Type B pancreatic cell (in vitro differentiated cells): ENCODE measurements at places on chromosomes 12 and 14.
A peak's percentile ranks its signal among the peaks of the same experiment; 100 is the strongest.

GRCh38 chr12:90512518-90512917 is 442.5 kb downstream of the CCER1 start:
- H3K27me3 ChIP-seq = no peaks in the 10 kb centered on the region
- no peak overlapping the region for H3K4me3 ChIP-seq
- no peak for DNase-seq
- H3K36me3 ChIP-seq = no peaks in the 10 kb centered on the region
- no peak overlapping the region for H3K27ac ChIP-seq
- peaks cover 10% of the 10 kb centered on the region for H3K4me1 ChIP-seq

GRCh38 chr12:12734054-12734453 is 16.9 kb downstream of the CDKN1B start:
- no peak for DNase-seq
- peaks cover 10% of the 10 kb centered on the region for H3K36me3 ChIP-seq
- H3K4me3 ChIP-seq = no peak overlapping the region
- no peak overlapping the region for H3K27ac ChIP-seq
- peaks cover 20% of the 10 kb centered on the region for H3K4me1 ChIP-seq

DNA sequence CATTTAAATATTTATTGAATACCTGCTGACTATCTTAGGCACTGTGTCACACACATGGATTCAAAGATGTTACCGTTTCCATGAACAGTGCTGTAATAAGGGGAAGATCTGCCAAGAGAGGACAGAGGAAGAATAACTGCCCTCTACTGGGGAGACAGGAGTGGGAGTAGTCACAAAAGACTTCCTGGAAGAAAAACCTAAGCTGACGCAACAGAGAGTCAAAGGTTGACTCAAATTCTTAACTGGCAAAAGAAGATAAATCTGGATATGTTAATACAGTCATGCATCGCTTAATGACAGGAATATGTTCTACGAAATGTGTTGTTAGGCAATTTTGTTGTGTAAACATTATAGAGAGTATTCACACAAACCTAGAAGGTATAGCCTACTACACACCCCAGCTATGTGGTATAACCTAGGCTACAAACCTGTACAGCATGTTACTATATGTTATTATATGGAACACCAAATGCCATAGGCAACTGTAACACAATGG is 51.5 kb downstream of the DCAF5 start:
- no peaks in the 10 kb centered on the region for H3K27me3 ChIP-seq
- H3K4me3 ChIP-seq = no peak overlapping the region
- no peak for DNase-seq
- H3K4me1 ChIP-seq = peaks cover 17% of the 10 kb centered on the region

GRCh38 chr12:57069523-57069922 is 9.1 kb downstream of the NEMP1 start:
- H3K4me1 ChIP-seq = peaks cover 6% of the 10 kb centered on the region
- H3K27me3 ChIP-seq = no peaks in the 10 kb centered on the region
- peaks cover 21% of the 10 kb centered on the region for H3K36me3 ChIP-seq
- no peak overlapping the region for H3K4me3 ChIP-seq

- H3K27ac ChIP-seq = no peak overlapping the region
- no peaks in the 10 kb centered on the region for H3K36me3 ChIP-seq
- peaks cover 50% of the 10 kb centered on the region for H3K27me3 ChIP-seq
- no peak for DNase-seq
- peaks cover 11% of the 10 kb centered on the region for H3K4me1 ChIP-seq
Measured at GRCh38 chr12:53870117-53870516, 68.5 kb upstream of the HOXC13 start.

DNA sequence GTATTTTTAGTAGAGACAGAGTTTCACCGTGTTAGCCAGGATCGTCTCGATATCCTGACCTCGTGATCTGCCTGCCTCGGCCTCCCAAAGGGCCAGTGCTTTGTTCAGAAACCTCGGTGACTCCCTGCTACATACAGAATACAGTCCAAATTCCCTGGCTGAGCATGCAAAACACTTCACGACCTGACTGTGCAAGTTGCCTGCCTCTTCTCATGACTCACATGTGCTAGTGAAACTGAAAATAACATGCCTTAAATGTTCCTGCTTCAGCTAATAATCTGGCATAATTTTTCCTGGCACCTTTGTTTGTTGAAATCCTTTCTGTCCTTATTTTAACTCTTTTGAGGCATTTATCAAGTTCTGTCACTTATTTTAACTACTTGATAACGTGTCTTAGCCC is 8.2 kb downstream of the DMAC2L start:
- no peaks in the 10 kb centered on the region for H3K27me3 ChIP-seq
- H3K27ac ChIP-seq = no peak overlapping the region
- H3K36me3 ChIP-seq = peaks cover 13% of the 10 kb centered on the region

GRCh38 chr14:58752289-58752688 is 114.5 kb downstream of the DACT1 start:
- H3K27ac ChIP-seq = no peak overlapping the region
- H3K4me1 ChIP-seq = peaks cover 33% of the 10 kb centered on the region

DNA sequence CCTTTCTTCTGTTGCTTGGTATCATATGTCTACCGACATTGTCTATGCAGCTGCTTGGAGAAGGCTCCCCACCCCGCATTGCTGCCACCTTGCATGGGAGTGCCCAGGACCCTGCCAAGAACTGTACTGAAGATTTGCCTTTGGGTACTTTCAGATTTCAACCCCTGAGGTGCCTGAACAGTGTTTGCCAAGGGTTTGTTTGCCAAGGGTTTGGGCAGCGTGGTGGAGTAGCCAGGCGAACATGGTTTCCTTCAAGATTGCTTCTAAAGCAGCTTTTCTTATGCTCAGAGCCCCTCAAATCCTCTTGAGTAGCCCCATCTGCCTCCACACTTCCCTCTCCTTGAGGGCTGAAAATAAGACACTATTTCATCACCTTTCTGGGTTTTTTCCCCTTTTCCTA is 25.3 kb upstream of the CRY1 start:
- DNase-seq = no peak
- peaks cover 41% of the 10 kb centered on the region for H3K27me3 ChIP-seq
- no peak overlapping the region for H3K4me3 ChIP-seq
- no peak overlapping the region for H3K27ac ChIP-seq
- H3K4me1 ChIP-seq = peaks cover 7% of the 10 kb centered on the region

GRCh38 chr12:3049611-3050249 is 27.4 kb upstream of the TSPAN9 start:
- H3K4me3 ChIP-seq = no peak overlapping the region
- H3K4me1 ChIP-seq = no peaks in the 10 kb centered on the region
- H3K27ac ChIP-seq = peak overlapping the region; percentile 70
- H3K36me3 ChIP-seq = no peaks in the 10 kb centered on the region

- no peak overlapping the region for H3K27ac ChIP-seq
- no peak for DNase-seq
Measured at GRCh38 chr14:56126637-56126913, 8.4 kb downstream of the PELI2 start.

DNA sequence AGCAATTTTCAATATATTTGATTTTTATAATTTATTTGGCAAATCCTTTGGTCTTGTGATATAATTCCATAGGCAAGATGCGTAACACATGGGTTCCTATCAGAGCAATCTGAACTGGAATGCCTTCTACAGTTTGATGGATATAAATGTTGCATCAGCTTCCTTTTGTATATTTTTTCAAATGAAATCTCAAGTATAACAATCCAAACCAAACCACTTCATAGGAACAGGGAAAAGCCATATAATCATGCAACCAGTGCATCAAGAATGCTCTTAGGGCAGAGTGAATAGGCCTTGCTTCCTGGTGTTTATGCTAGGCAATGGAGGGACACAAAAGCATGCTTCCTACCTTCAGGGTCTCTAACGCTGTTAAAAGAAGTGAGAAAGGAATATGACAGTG is 34.5 kb downstream of the EFCAB11 start:
- no peak for DNase-seq
- H3K27ac ChIP-seq = no peak overlapping the region
- no peaks in the 10 kb centered on the region for H3K27me3 ChIP-seq
- H3K36me3 ChIP-seq = peaks cover 8% of the 10 kb centered on the region
- H3K4me1 ChIP-seq = peaks cover 7% of the 10 kb centered on the region

DNA sequence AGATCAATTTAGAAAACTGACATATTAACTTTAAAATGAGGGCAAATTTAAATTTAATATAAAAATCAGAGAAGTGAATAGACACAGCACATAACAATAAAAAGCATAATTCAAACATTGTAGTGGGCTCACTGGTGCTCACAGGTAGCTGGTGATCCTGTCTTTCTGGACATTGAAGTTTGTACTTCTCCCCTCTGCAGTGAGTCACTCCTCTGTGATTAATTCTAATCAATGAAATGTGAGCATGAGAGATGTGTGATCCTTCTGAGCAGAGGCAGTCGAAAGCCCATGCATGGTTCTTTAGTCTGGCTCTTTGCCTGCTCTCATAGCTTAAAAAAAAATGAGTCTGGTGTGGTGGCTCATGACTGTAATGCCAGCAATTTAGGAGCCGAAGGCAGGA is 59.0 kb upstream of the RERGL start:
- no peak overlapping the region for H3K4me3 ChIP-seq
- H3K27me3 ChIP-seq = no peaks in the 10 kb centered on the region
- no peaks in the 10 kb centered on the region for H3K36me3 ChIP-seq

- H3K4me1 ChIP-seq = no peaks in the 10 kb centered on the region
- H3K27me3 ChIP-seq = peaks cover 44% of the 10 kb centered on the region
- DNase-seq = no peak
- H3K27ac ChIP-seq = no peak overlapping the region
- H3K36me3 ChIP-seq = no peaks in the 10 kb centered on the region
- no peak overlapping the region for H3K4me3 ChIP-seq
Measured at GRCh38 chr12:129893691-129894090, 10.1 kb downstream of the TMEM132D start.

- no peak overlapping the region for H3K27ac ChIP-seq
- no peak overlapping the region for H3K4me3 ChIP-seq
- H3K27me3 ChIP-seq = no peaks in the 10 kb centered on the region
- no peak for DNase-seq
Measured at GRCh38 chr12:76674669-76675315, 89.1 kb upstream of the ZDHHC17 start.

- no peak overlapping the region for H3K4me3 ChIP-seq
- H3K4me1 ChIP-seq = peaks cover 12% of the 10 kb centered on the region
Measured at GRCh38 chr14:105060751-105061427, 4.3 kb downstream of the GPR132 start.

GRCh38 chr12:73547421-73547820 is 990.2 kb upstream of the ATXN7L3B start:
- no peaks in the 10 kb centered on the region for H3K36me3 ChIP-seq
- H3K4me3 ChIP-seq = no peak overlapping the region
- DNase-seq = no peak

GRCh38 chr12:2049604-2050540 is 2.9 kb upstream of the CACNA1C start:
- DNase-seq = no peak

GRCh38 chr12:27394676-27395075 is 51.9 kb upstream of the SMCO2 start:
- no peaks in the 10 kb centered on the region for H3K27me3 ChIP-seq
- no peak overlapping the region for H3K27ac ChIP-seq
- DNase-seq = no peak
- no peak overlapping the region for H3K4me3 ChIP-seq

DNA sequence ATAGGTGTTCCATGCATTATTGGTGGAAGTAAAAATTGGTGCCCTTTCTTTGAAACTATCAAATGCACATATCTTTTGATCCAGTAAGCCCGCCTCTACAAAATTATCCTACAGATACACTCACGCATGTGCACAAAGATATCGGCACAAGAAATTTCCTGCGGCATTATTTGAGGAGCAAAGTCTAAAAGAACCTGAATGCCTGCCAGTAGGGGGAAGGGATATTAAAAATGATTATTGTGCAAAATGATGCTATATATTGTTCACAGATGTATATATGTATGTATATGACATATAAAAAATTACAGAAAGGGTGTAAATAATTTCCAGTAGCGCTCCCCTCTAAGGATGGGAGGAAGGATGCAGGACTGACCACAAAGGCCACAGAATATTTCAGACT is 24.7 kb upstream of the ADIPOR2 start:
- H3K27me3 ChIP-seq = peaks cover 23% of the 10 kb centered on the region
- peak overlapping the region; percentile 97 for H3K27ac ChIP-seq
- peaks cover 11% of the 10 kb centered on the region for H3K36me3 ChIP-seq
- no peak overlapping the region for H3K4me3 ChIP-seq

DNA sequence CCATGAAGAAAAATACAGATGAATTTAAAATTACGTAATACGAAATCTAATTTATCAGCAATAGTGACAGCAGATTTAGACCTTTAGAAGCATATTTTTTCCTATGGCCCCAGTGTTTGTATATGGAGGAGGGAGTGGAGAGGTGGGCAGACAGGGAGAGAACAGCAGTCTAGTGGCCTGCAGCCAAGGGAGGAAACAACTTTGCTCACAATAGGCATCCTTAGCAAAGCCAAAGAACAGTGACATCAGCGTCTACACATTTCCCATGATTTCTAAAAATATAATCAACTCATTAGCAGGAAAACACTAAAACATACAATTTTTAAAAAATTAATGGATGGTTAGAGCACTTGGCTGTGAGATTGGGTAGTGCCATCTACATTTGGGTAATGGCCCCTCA is 622.6 kb upstream of the ATP2B1 start:
- H3K27me3 ChIP-seq = no peaks in the 10 kb centered on the region
- H3K36me3 ChIP-seq = no peaks in the 10 kb centered on the region
- H3K4me3 ChIP-seq = no peak overlapping the region
- H3K4me1 ChIP-seq = no peaks in the 10 kb centered on the region
- DNase-seq = no peak

GRCh38 chr14:92531106-92531873 is 17.7 kb downstream of the RIN3 start:
- peaks cover 8% of the 10 kb centered on the region for H3K27me3 ChIP-seq
- H3K4me1 ChIP-seq = peaks cover 8% of the 10 kb centered on the region
- no peaks in the 10 kb centered on the region for H3K36me3 ChIP-seq
- H3K4me3 ChIP-seq = no peak overlapping the region
- H3K27ac ChIP-seq = no peak overlapping the region
- no peak for DNase-seq

GRCh38 chr12:54390668-54391551 is 6.4 kb upstream of the ZNF385A start:
- H3K27me3 ChIP-seq = no peaks in the 10 kb centered on the region
- H3K4me3 ChIP-seq = peak overlapping the region; percentile 92
- no peak overlapping the region for H3K27ac ChIP-seq
- no peak for DNase-seq

DNA sequence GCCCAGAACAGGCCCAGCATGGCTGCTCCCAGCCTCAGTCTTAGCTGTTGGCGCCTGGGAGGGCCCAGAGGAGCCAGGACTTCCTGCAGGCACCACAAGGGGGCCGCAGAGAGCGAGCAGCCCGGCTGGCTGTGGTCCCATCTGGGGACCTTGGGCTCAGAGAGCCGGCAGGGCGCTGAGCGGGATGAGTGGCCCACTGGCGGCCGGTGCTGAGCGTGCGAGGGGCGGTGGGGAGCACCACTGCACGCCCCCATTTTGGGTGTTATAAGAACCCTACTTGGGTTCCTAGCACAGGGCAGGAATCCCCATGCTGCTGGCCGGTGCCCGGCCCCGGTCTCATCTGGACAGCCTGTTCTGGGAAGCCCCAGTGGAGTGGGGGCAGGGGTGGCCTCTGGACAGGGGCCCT is 25.9 kb upstream of the CRIP2 start:
- peaks cover 4% of the 10 kb centered on the region for H3K36me3 ChIP-seq
- no peak for DNase-seq
- H3K4me1 ChIP-seq = no peaks in the 10 kb centered on the region

- no peaks in the 10 kb centered on the region for H3K36me3 ChIP-seq
- no peaks in the 10 kb centered on the region for H3K27me3 ChIP-seq
- no peak overlapping the region for H3K4me3 ChIP-seq
Measured at GRCh38 chr14:105140581-105140980, 28.0 kb downstream of the JAG2 start.

- no peaks in the 10 kb centered on the region for H3K4me1 ChIP-seq
- no peak overlapping the region for H3K4me3 ChIP-seq
- H3K27me3 ChIP-seq = no peaks in the 10 kb centered on the region
- no peaks in the 10 kb centered on the region for H3K36me3 ChIP-seq
Measured at GRCh38 chr14:60396718-60397343, 89.0 kb downstream of the C14orf39 start.
